ENCODE measurements at places on chromosomes 1 and 21. TPM values are rescaled to one million over a fixed set of nuclear protein-coding genes. Genes with fewer than 3 reads are reported as not detected.

IFNLR1 gene
- polyA plus RNA-seq: 0.84 TPM

DNA sequence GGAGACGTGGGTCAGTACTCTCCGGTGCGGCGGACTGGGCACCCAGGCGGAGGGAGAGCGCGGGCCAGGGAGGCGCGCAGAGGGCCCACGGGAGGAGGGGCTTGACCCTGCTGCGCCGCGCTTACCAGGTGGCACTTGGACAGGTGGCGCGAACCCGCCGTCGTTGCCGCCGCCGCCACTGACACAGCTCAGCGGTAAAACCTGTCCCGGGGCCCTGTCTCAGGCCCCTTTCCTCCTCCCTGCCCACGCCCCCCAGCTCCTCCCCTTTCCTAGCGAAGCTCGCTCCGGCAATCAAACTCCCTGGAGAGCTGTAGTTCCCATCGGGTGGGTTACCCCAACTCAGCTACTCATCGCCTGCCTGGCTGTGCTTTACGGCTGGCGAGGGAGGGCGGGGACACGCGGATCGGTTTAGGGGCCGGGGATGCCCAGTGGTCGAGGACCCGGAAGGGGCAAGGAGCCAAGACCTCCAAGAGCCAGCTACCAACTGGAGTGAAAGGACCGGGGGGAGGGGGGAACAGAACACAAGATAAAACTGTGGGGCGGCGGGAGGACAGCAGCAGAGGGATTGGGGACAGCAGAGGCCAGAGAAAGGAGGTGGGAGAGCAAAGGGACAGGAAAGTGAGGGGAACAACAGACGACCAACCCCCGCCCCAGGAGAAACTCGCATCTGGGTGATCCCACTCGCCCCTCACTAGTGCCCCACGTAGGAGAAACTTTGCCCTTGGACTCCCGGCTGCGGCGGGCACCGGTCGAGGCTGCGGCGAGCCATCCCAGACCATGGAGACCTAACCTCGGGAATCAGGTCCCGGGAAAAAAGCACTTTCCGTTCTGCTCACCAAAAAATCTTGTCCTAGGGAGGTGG is 2.9 kb downstream of the GFI1 start:
- no peak for DNase-seq

- no peak for DNase-seq
Measured at GRCh38 chr1:34847094-34847493, 12.5 kb downstream of the SMIM12 start.

DNA sequence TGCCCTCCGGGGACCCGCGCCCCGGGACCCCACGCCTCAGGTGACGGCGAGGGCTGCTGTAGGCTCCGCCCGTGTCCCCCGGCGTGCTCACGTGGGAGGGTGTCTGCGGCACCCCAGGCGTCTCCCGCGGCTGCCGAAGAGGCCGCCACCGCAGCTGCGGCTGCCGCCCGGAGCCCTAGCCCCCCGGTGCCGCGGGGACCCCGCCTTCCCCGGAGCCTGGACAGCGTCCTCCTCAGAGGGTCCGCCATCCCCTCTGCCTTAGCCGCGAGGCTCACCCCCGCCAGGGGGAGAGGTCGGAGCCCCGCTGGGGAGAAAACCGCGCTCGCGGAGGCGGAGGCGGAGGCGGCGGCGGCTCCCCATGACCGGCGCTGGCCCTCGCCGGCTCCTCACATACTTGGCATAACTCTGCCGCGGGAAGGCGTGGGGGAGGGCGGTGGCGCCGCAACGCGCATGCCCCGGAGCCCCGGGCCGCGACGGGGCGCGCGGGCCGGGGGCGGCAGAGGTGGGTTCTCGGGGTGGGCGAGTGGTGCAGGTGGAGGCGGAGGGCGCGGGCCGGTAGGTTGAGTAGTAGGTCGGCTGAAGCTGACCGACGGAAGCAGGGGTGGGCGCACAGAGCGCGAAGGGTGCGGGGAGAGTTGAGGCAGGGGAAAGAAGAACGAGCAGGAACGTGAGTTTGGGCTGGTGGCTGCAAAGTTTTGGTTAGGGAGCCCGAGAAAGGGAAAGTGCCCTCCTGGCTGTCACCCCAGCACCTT is 700 bp upstream of the SYDE2 start:
- peak; percentile 58 for DNase-seq

- DNase-seq: no peak
Measured at GRCh38 chr1:154744352-154745035, 125.6 kb downstream of the KCNN3 start.

DNA sequence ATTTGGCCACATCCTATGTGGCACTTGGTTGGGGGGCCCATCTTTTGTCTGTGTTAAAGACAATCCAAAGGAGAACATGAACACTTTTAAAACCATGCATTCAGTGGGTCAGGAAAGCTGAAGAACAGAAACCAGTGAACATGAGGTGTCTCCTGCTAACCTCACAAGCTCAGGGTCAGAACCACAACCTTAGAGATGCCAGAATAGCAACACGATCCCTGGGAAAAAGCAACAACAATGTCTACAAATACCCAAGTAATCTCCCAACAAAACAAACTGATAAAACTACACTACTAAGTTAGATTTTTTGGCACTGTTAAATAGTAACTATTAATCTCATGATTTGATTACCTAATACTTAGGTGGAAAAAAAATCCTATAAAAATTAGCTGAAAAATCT is 34.1 kb upstream of the GNG4 start:
- no peak for DNase-seq

CTSS gene
- 11.5 TPM for polyA plus RNA-seq

MCOLN2 gene
- 2.0 TPM for polyA plus RNA-seq

RNU1-1 gene
- 6.5 TPM for polyA plus RNA-seq

LCE1C gene
- polyA plus RNA-seq: not detected

GRCh38 chr1:214469290-214469689 is 82.1 kb downstream of the PTPN14 start:
- no peak for DNase-seq

KIAA0040 gene
- polyA plus RNA-seq: 0.21 TPM

- no peak for DNase-seq
Measured at GRCh38 chr1:221839321-221839720, 97.4 kb upstream of the DUSP10 start.

PEX11B gene
- polyA plus RNA-seq: 14.2 TPM

GRCh38 chr21:38499296-38499695 is 1.0 kb upstream of the ERG start:
- DNase-seq: no peak

DNA sequence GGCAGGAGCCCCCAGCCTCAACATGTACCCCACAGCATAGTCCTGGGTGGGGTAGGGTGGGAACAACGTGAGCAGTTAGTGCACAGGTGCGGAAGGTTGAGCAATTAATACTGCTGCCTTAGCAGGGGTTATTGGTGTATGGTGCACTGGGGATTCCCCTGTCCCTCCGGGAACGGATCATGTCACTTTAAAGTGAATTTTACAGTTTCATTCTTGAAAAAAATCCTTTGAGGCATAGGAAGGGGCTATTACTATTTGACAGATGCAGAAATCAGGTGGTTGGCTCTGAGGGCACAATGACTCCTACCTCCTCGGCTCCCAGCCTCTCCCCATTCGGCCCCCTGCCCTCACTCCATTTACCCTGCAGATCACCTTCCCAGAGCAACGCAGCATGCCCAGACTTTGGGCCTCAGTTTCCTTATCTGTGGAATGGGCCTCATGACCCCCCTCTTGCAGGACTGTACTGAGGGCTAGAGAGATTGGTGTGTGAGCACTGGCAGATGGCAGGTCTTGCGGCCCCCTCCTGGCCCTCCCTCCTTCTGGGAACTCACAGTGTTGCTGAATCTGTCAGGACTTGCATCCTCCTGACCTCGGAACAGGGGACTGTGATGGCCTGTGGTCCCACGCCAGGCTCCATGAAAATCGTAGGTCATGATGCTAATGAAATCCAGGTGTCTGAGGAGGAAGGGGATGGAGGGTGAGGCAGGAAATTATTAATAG is 5.1 kb upstream of the MYBPH start:
- DNase-seq: no peak

- DNase-seq: no peak
Measured at GRCh38 chr1:208929575-208929974, 653.9 kb upstream of the CAMK1G start.

- peak; percentile 4 for DNase-seq
Measured at GRCh38 chr21:38661197-38661871, 144.4 kb upstream of the ETS2 start.

DNA sequence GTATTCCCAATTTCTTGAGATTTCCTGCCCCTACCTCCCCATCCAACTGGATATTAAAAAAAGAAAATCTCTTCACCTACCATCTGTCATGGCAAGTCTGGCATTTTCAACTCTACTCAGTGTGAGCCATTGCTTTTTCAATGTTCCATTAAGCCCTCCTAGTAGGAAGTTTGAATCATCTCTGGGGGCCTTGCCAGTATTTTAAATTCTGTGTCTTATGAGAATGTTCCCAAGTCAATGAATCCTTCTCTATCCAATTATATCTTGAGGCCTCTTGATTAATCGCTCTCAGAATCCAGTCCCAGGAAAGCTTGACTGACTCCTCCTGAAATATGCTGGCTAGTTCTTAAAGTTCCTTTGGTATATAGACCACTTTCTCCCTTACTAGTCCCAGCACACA is 91.5 kb downstream of the NGF start:
- DNase-seq: no peak

KIF26B gene
- 0.01 TPM for polyA plus RNA-seq

DNA sequence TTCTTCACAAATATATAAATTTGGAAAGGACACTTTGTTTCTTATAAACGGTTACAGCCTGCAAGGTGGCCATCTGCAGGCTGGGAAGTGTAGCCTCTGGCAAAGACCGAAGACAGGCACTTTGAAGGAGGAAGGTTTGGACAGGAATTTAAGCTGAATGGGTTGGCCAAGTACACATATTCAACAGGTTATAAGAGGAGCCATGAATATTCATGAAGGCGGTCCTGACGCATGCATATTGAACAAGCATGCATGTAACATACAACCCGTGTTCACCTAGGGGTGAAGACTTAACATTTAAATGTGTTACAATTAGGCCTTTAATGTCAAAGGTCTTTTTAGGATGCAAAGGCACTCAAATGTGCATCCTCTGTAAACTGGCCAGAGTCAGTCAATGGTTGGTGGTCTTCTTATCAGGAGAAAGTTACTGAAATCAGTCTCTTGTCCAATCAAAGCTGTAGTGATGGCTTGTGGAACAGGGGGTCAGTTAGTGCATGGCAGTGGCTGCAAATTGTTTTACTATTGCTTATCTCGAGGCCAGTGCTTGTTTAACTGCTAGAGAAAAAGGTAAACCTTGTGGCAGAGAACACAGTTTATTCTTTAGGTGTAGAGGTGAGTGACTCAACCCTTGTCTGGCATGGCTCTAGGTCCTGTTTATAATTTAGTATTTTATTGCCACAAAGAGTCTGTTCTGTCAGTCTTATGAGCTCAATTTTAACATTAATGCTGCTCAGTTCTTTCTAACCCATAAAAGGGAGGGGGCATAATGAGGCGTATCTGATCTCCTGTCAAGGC is 70.3 kb upstream of the F3 start:
- DNase-seq: no peak

CYYR1 gene
- polyA plus RNA-seq: not detected

DNA sequence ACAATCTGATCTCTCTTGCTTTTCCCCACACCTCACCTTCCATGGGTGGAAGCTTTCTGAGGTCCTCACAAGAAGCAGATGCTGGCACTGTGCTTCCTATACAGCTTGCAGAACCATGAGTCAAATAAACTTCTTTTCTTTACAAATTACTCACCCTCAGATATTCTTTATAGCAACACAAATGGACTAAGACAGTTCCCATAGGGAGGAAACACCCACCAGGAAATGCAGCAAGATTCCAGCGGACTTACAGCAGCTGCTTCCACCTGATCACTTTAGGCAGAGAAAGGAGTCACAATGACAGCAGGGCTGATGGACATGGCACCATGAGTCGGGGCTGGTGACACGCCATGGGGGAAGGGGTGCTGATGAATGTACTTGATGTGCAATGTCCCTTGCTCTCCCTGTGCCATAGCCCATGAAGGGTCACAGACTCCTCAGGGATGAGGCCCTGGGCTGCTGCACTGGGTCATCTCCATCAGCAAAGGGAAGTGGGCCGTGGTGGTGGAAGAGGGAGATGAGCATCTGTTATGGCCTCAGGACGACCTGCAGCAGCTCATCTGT is 53.9 kb downstream of the PRSS38 start:
- no peak for DNase-seq

DNA sequence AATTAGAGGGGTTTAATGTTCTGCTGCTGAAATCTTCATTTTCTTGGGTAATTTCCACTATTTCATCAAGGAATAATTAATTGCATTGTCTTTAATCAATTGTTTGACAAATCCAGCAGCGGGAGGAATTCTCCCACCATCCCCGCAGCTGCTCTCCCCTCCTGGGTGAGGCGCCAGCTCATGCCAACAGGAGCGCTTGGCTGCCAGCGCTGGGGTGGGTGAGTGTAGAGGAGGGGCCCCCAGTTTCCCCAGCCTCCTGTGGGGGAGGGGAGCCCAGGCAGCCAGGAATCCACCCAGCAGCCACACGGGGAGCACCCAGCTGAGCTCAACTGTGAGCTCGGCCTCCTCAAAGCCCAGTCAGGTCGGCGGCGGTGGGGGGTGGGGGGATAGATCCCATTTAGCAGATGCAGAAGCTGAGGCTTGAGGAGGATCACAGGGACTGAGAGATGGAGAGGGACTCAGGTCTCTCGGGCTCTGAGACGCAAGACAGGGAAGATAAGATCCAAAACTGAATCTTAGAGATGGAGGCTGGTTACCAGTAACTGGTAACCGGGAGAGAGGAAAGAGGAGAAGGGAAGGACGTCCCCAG is 46.5 kb downstream of the FOXO6 start:
- no peak for DNase-seq

MYBPHL gene
- not detected for polyA plus RNA-seq

DNA sequence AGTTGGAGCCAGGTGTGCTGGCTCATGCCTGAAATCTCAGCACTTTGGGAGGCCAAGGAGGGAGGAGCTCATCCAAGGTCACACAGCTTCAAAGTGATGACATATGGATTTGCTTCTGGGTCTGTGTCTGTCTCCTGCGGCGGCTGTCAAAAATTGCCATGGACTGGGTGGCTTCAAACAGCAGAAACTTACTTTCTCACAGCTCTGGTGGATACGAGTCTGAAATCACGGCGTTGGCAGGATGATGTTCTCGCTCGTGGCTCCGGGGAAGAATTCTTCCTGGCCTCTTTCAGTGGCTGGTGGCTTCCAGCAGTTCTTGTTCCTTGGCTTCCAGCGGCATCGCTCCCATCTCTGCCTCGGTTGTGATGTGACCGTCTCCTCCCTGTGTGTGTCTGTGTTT is 314.8 kb upstream of the C1orf174 start:
- DNase-seq: no peak

ARMH1 gene
- polyA plus RNA-seq: 1.7 TPM

CENPF gene
- polyA plus RNA-seq: 53.0 TPM

Data from A549 (cell line).